Activated naive CD4-positive, alpha-beta T cell treated with anti-CD3 and anti-CD28 coated beads, Interleukin-2, amount 10 ng/mL, durations not matched to agents 7 days and 5 days (primary cell): ENCODE measurements at places on chromosomes 7 and 10.
A peak's percentile ranks its signal among the peaks of the same experiment; 100 is the strongest.

- DNase-seq = no peak
Observed at GRCh38 chr7:49789736-49790135, 16.3 kb downstream of the VWC2 start.

DNA sequence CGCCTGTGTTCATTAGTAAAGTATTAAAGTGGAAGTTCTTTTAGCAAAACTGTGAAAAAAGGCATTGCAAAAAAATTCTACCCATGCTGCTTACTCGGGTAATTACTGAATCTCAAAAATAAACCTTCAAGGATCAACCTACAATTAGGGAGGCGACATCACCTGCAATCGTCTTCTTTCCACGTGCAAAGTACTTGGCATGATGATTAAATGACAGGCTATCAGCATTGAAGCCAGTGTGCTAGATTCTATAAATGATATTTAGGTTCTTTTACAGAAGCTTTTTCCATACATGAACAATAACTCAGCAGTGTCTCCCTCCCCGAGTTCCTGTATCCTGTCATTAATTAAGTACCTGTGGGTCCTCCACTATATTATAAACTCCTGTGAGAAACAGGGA lies 105.8 kb downstream of the SFMBT2 start:
- DNase-seq = no peak

DNA sequence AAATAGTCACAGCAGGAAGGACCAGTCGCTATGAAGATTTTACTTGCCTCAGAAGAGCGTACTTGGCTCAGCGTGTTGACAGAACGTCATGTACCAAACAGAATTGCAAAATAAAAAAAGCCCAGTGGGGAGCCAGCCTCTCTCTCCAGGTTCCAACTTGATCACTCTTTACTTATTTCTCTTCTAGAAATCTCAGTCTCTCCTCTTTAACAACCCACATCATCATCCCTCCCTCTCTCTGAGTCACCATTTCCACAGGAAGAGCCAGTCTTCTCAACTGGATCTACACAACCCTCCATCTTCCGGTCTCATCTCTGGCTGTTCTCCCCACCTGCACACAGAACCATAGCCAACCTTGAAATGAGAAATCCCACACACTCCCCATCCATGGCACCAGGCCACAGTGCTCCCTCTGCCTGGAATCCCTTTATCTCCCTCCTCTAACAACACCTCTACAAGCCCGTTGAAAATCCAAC lies 718.3 kb downstream of the GRID1 start:
- no peak for DNase-seq

DNA sequence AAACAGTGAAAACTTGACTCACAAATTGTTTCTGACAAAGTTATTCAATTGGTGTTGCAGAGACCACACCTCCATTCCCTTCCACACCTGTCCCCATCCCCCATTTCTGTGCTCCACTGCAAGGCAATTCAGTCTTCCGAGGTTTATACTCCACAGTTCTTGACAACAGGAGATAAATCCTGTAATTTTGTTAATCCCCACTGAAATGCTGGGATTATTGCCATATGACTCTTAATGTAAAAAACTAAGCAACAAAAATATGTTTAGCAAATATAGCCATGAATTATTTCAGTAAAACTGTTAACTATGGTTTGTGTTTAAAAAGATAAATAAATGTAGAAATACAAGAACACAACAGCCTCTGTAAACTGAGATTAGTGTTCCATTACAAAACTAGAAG lies 170.1 kb upstream of the SEMA3D start:
- no peak for DNase-seq

- DNase-seq = no peak
Observed at GRCh38 chr10:123462756-123463155, 203.4 kb upstream of the GPR26 start.

- DNase-seq = no peak
Observed at GRCh38 chr7:37405128-37405527, 43.5 kb downstream of the ELMO1 start.

DNA sequence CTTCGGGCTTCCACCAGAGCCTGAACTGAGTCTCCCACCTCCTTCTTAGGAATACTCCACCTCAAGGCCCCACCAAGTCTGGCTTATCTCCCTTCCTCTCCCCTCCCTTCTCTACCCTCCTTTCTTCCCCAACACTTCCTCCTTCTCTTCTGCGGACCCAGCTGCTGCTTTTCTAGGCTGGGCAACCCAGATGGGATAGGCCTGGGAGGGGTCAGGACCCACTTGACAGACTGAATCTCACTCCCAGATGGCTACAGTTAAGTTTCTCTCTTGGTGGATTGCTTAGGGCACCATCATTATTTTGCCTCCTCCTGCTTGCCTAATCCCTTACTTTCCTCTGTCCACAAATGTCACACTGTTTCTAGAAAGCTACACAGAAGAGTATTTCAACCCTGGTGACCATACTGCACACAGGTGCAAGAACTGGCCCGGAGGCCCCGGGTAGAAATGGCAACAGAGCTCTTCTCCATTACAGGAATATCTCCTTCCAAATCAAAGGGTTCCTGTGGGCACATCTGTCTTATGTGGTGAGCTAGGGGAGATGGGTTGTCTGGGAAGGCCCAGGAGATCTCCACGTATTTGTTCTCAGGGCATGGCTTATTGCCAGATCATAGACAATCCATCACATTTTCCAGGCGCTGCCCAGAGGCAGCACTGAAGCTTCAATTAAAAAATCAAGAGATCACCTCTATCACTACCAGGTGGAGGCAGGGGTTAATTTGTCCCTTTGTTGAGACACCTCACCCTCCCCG lies 5.1 kb upstream of the HOXA11 start:
- DNase-seq = peak; percentile 8

DNA sequence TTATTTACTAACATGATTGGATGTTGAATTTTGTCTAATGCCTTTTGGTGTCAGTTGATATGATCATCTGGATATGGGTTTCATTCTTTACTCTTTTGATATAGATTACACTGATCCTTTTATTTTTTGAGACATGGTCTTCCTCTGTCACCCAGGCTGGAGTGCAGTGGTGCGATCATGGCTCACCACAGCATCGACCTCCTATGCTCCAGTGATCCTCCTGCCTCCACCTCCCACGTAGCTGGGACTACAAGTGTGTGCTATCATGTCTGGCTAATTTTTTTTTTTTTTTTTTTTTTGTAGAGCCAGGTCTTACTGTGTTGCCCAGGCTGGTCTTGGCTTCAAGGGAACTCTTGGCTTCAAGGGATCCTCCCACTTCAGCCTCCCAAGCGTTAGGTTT lies 27.1 kb downstream of the BMS1 start:
- DNase-seq = no peak

GRCh38 chr7:157861551-157861950 lies 524.7 kb downstream of the DNAJB6 start:
- no peak for DNase-seq

DNA sequence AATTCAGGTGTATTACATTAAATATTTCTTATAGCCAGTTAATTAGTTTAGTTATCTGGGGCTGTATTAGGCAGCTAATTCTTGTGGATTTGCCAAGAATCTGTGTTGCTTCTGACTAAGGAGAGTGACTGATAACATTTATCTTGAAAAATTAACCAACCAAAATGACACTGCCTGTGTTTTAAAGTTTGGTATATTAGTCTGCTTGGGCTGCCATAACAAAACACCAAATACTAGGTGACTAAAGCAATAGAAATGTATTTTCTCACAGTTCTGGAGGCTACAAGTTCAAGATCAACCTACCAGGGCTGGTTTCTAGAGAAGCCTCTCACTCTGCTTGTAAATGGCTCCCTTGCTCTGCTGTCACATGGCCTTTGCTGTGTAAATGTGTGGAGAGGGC lies 12.9 kb downstream of the EXOC4 start:
- no peak for DNase-seq

DNA sequence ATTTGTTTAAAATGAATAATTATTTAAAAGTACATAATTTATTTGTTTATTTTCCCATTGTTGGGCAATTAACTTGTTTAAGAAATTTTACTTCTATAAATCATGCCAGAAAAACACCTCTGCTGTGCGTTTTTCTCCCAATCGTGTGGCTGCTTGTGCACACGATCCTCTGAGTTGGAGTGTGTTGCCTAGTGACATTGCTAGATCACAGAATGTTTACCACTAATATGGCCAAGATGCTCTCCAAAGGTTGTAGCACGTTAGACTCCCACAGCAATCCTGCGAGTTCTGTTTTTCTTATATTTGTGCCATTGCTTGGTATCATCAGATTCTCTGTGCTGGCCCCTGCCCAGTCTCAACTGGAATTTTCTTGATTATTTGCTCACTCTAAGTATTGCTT lies 207.1 kb upstream of the ADCY1 start:
- no peak for DNase-seq

DNA sequence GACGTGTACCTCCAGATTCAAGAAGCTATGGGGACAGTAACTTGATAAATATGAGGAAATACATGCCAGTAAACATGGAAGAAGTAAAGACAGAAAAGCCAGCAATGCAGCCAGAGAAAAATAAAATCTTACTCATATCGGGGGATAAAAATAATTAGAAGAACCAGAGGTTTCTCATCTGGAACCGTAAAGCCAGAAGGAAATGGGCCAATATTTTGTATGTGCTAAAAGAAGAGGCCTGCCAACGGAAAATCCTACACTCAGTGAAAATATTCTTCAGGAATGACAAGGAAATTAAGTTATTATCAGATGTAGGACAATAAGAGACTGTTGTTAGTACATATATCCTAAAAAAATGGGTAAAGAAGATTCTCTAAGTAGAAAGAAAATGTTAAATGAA lies 401.2 kb downstream of the CDC14C start:
- DNase-seq = no peak

- no peak for DNase-seq
Observed at GRCh38 chr10:98556061-98556460, 109.3 kb upstream of the HPS1 start.

- no peak for DNase-seq
Observed at GRCh38 chr10:127836176-127836575, 56.6 kb downstream of the CLRN3 start.
